ENCODE measurements at places on chromosomes 1 and 21.
A peak's percentile ranks its signal among the peaks of the same experiment; 100 is the strongest.

DNA sequence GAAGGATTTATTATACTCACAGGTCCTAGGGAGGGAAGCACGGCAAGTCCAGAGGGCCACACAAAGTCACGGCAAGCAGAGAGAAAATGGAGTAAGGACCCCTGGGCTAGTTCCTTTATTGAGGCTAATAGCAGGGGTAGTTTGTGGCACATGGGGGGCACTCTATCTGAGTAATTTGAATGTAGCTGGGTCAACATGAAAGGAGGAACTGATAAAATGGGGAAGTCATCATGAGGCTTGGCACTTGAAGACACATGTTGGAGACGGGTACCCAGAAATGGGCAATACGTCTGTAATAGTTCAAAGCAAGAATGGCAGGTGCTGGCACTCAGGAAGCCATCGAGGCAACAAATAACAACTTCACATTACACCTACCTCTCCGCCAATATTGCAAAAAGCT is 1136.4 kb downstream of the MRPL39 start:
- no peak for DNase-seq

DNA sequence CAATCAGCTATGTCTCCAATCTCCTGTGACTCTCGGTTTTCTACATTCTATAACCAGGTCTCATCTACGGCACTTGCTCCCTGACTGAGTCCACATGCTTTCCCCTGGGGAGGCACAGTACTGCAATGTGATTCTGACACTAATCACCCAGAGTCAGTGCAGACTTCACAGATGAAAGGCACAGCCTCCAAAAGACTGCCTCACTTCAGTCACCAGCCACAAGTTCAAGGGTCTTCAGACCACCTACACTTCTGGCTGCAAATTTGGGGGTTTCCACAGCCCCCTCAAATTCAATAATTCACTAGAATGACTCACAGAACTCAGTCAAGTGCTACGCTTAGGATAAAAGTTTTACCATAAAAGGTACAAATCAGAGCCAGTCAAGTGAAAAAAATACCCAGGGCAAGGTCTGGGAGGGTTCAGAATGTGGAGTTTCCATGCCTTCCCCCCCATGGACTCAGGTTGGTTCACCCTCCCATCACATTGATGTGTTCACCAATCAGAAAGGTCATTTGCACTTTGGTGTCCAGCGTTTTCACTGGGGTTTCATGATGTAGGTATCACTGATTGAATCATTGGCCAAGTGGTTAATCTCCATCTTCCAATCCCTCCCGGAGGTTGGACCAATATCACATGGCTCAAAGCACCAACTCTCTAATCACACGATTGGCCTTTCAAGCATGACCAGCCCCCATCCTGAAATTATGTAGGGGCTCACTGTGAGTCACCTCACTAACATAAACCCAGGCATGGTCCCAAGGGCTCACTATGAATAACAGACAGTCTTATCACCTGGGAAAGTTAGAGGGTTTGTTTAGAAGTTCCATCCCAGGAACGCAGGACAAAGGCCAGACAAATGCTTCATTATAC is 182.9 kb upstream of the CAMK1G start:
- DNase-seq: no peak

GRCh38 chr21:44304877-44305293 is 5.0 kb downstream of the PFKL start:
- peak; percentile 70 for DNase-seq

DNA sequence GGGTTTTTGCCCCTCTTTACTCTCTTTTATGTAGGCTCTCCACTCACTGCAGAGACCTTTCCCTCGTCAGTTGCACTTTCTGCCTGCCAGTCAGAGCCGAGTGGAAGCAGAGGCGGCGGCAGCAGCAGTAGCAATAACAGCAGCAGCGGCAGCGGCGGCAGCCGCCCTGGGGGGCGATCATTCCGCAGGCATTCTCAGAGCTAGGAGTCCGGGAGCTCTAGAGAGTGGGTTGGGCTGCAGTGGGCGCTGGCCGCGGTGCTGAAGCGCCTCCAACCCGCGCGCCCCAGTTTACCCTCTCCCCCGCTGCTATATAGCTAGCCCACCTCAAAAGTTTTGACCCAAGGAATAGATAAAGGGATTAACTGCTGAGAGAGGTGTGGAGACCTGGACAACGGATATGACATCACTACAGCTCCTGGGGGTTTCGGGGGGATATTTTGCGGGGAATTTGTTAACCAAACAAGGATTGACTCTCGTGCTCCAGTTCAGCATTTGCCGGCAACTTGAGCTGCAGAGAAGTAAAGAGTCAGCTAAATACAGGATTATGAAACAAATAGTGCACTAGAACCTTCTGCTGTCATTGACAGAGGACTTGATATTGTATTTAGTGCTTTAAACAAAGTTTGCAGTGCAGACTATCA is at the start of gene OLFM3:
OLFM3 (minus strand) TSS at position 102 of the 641 bp plus-strand sequence.
- peak; percentile 39 for DNase-seq

GRCh38 chr1:154186177-154186576 is 5.7 kb downstream of the TPM3 start:
- DNase-seq: peak; percentile 34

GRCh38 chr1:184520336-184520735 is 133.5 kb downstream of the C1orf21 start:
- DNase-seq: no peak

GRCh38 chr1:172352435-172352834 is 68.0 kb upstream of the C1orf105 start:
- peak; percentile 36 for DNase-seq

GRCh38 chr1:101588677-101589076 is 351.9 kb downstream of the S1PR1 start:
- no peak for DNase-seq

GRCh38 chr1:85320371-85321131 is 44.1 kb upstream of the BCL10 start:
- DNase-seq: peak; percentile 58

GRCh38 chr1:198913667-198914066 is 274.8 kb downstream of the PTPRC start:
- peak; percentile 81 for DNase-seq

DNA sequence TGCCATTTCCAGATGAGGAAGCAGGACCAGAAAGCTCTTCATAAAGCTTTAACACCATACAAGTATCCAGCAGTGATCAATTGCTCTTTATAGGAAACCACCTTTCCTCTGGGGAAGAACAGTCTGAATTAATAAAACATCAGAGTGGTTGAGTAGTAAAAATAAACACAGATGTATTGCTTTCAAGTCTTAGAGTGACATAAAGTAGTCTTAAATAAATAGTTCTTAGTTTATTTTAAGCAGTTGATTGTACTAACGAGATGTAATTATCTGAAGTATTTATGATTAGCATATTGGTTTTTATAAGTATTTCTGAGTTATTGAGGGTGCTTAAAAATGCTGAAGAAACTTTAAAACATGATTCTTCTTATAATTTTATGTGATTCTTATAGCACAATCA is 67.0 kb downstream of the PRKAA2 start:
- DNase-seq: no peak

DNA sequence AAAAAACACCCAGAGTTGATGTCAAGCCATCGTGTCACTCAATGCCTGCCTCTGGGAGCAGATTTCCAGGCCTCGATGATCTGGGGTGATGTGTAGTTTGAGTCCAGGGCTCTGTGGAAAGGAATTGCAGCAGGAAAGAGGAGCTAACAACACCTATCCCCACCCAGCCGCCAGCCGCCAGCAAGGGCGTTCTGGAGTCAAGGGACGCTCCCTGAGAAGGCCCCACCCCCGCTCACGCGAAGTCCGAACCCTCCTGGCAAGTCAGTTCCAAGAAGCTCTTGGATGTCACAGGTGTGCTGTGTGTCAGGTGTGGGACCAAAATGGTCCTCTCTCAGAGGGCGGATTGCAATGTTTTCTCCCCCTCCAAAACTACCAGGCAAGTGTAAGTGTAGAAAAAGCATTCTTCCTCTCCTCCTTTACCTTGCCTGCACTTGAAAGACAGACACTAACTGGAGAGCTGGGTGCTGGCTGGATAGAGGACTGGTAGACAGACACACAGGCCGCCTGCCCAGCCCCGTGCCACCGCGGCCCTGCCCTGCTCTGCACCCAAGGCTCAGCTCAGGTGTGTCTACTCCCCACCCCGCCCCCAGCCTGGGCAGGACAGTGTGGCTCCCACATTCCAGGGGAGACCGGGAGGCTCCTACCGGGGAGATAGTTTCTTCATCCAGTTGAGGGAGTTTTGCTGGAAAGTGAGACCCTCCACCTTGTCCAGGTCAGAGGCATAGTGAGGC is 8.5 kb downstream of the AGT start:
- DNase-seq: no peak

DNA sequence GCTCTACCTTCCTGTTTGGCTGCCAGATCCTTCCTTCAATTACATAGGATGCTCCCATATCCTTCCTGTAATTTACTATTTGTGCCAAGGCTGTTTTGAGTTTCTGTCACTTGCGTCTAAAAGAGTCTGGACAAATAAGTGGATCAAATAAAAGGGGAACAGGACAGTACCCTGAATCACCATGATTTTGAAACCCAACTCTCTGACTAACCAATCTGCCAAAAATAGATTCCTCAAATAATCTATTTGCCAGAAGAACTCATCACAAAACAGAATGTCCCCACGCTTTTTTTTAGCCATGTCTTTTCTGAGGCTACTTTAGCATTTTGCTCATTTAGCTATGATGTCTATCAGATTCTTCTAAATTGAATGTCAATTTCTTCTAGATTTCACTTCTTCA is 392.6 kb downstream of the NTNG1 start:
- no peak for DNase-seq

- peak; percentile 66 for DNase-seq
Observed at GRCh38 chr1:243798726-243799125, 51.3 kb downstream of the AKT3 start.

DNA sequence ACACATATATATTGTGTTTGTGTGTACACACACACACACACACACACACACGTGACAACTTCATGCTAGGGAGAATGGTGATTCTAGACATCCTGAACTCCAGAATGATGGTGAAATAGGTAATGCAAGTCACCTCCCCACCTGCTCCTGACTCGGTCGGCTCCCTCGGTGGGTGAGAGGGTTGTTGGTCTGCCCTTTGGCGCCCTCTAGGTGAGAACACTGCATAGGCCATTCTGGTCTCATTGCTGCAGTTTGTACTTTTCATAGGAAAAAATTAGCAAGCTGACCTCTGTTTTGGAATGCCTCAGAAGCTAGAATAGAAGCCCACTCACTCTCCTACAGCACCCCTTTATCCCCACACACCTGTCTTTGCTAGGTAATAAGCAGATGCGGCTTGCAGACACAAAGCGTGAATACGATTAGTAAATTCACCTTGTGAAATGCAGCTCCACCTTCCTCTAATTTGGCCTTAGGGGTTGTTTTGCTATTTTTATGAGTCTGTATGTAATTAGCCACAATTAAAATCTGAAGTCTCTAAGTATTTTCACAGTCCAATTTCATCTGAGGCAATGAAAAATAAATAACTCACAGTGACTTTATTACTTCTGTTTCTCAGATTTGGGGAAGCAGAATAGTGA is 130.0 kb upstream of the KCNJ15 start:
- peak; percentile 60 for DNase-seq

DNA sequence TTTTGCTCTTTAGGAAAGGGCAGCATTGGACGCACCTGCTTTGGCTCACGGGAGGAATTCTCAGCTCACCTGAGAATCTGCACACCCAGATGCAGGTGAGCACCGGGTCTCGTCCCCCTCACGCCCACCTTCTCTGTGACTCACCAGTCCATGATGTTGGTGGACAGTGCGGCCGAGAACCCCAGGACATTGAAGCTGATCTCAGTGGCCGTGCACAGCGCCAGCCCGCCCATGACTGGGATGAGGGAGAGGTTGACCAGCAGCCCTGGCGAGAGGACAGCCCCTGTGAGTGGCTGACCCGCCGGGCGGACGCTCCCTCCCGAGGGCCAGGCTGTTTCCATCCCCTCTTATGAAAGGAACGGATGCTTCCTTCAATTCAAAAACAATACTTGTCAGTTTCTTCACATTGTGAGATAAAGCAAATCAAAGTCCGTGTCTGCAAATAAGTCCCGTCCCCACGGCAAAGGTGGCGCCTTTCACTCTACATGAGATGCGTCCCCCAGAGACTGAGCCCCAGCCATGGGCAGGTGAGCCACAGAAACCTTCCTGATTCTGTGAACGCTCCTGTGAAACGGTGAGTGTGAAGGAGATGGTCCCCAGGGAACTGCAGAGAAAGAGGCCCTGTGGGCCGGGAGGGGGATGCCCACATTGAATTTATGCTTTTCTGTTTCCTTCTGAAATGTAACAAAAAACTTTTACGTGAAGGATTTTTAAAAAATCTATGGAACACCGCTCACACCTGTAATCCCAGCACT is 12.7 kb upstream of the CDK11B start:
- DNase-seq: no peak

DNA sequence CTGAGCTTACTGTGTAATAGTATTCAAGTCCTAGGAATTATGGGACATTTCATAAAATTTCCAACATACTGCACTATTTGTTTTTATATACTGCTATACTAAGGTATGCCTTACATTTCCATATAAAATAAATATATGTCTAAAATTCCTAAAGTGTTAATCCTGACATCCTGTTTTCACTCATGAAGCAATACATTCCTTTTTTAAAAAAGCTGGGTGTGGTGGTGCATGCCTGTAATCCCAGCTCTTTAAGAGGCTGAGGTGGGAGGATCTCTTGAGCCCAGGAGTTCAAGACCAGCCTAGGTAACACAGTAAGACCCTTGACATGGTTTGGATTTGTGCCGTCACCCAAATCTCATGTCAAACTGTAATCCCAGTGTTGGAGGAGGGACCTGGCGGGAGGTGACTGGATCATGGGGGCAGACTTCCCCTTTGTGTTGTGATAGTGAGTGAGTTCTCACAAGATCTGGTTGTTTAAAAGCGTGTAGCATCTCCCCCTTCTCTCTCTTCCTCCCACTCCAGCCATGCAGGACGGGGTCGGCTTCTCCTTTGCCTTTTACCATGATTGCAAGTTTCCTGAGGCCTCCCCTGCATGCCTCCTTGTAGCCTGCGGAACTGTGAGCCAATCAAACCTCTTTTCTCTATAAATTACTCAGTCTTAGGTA is 5.8 kb downstream of the CDC42BPA start:
- DNase-seq: no peak

- peak; percentile 77 for DNase-seq
Observed at GRCh38 chr1:23478896-23479665, 4.9 kb downstream of the ASAP3 start.

GRCh38 chr1:76862447-76862846 is 4.8 kb upstream of the ST6GALNAC5 start:
- DNase-seq: peak; percentile 66

GRCh38 chr1:118262865-118263264 is 77.8 kb upstream of the SPAG17 start:
- DNase-seq: no peak

DNA sequence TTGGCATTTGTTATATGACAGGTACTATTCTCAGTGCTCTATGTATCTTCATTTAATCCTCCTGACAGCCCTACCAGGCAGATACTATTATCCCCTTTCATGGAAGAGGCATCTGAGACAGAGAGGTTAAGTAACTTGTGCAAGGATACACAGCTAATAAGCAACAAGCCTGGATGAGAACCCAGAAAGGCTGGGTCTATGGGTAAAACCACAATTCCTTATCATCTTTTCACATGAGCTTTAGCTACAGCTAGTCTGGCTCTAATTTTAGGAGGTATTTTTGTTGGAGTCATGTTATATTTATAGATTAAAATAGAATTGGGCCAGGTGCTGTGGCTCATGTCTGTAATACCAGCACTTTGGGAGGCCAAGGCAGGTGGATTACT is 27.7 kb downstream of the DNTTIP2 start:
- no peak for DNase-seq

Measured in adipocyte (in vitro differentiated cells).